ENCODE measurements at places on chromosomes 5 and 9.

DNA sequence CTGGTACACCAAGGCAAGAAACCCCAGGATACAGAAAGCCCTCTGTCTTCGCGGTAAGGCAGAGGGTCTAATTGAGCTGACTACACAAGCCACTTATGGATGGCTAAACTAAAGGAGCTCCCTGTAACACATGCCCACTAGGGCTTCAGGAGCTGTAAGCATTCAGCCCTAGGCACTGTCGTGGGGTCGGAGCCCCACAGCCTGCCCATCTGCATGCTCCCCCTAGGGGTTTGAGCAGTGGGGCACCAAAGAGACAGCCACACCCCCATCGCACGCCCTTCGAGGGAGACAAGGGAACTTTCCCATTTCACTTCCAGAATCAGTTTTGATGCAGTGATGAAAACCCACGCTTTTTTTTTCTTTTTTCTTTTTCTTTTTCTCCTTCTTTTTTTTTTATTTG is 11.0 kb upstream of the MTMR12 start:
- no peak for DNase-seq

DNA sequence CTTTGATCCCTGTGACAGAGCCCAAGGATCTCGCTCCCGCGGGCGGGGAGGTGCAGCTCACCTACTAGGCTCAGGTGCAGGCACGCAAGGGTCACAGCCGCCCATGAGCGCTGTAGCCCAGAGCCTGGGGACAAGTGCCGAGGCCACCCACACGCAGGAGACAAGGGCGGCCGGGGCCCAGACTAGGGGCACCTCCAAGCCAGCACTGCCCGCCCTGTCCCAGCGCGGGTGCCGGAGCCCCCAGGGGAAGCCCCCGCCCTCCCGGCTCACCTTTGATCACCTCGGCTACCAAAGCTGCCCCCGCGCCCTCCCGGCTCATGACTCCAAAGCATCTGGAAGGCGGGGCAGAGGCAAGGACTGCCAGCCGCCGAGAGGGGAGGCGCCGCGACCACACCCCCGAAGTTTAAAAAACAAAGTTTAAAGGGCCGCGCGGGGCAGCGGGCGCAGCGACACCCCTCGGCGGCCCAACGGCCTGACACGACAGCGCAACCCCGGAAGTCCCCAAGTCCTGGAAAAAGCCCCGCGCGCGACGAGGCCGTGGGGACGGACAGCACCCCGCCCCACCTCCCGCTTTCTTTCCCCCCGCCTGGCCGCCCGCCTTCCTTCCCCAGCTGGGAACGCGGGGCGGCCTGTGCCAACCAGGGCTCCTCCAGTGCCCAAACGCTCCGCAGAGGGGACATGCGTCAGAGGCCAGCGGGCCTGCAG is 53.0 kb downstream of the CDC14B start:
- no peak for DNase-seq

DNA sequence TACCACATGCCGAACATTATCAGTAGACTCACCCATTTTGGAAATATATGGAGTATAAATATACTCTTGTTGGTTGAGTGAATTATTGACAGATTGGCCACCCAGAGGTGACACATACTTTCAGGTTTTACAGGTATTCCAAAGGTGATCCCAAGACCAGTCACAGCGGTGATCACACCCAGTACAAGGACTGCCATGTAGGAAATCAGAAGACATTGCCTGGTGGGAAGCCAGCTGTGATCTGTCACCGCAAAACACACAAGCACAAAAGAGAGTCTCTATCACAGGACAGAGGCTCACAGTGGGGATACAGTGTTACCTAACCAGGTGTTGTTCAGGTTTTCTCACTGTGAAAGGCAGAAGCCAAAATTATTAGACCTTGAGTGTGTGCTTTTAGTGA is 15.8 kb downstream of the BTF3 start:
- DNase-seq = no peak

GRCh38 chr9:97510797-97511654 is 9.6 kb downstream of the TMOD1 start:
- DNase-seq = no peak

GRCh38 chr5:135069016-135069770 is 35.2 kb upstream of the PITX1 start:
- no peak for DNase-seq

DNA sequence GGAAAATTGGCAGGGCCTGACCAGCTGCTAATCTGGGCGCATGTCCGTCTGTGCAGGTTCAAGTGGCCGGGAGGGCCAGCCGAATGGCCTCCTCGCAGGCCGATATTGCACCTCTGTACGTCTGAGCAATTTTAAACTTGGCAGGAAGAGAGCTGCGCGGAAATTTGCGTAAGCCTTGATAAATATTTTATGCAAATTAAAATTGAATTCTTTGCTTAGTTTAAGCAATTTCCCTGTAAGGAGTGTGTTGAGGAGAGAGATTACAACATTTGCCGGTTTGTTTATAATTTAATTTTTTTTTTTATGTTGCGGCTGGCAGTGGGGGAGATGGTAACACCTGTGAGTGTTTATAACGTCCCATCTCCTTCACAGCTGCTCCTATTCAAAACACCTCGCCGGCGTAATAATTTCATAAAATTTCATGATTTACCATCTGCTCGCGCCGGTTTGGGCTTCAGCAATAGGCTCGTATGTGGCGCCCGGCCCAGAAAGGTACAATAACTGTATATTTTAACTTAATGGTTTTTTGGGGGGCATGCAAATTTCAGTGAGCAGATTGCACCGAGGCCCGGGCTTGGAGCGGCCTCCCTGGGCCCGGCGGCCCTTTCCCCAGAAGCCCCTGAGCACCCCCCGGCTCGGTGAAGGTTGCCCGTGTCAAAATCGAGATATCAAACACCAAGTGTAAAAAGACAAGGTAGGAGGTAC is 269.4 kb upstream of the MVB12B start:
- DNase-seq = peak; percentile 56

DNA sequence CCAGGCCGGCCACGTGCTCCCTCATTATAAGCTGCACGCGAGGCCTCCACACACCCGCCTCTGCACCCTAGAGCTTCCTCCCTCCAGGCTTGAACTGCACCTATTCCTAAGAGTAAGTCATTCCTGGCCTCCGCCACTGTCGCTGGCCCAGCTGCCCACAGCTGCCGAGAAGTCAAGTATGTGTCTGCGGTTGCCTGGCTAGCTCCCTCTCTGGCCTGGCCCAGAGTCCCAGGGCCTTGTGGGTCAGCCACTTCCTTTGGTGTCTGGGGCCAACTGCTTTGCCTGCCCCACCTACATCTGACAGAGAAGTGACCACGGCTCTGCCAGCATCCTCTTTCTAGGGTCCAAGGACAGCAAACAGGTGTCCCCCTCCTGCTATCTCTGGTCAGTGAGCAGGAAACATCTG is 18.3 kb downstream of the ABO start:
- DNase-seq = no peak

- DNase-seq = no peak
These were observed 8.7 kb downstream of the EBF1 start for GRCh38 chr5:159091065-159091464.

DNA sequence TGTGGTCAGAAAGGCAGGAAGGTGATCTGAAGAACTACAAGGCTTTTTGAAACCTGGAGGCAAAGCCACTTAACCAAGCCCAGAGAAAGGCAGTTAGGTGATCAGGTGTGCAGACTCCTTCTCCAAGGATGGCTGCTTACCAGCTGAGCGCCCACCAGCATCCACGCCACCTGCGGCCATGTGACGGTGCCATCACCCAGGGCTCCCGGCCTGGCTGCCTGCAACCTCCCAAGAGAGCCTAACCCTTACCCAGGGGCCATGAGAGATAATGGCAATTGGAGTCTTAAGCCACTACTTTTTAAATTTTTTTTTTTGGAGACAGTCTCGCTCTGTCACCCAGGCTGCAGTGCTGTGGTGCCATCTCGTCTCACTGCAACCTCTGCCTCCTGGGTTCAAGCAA is 33.1 kb upstream of the PHYKPL start:
- DNase-seq = no peak

- no peak for DNase-seq
These were observed 232.3 kb downstream of the TLR4 start for GRCh38 chr9:117936185-117937130.

DNA sequence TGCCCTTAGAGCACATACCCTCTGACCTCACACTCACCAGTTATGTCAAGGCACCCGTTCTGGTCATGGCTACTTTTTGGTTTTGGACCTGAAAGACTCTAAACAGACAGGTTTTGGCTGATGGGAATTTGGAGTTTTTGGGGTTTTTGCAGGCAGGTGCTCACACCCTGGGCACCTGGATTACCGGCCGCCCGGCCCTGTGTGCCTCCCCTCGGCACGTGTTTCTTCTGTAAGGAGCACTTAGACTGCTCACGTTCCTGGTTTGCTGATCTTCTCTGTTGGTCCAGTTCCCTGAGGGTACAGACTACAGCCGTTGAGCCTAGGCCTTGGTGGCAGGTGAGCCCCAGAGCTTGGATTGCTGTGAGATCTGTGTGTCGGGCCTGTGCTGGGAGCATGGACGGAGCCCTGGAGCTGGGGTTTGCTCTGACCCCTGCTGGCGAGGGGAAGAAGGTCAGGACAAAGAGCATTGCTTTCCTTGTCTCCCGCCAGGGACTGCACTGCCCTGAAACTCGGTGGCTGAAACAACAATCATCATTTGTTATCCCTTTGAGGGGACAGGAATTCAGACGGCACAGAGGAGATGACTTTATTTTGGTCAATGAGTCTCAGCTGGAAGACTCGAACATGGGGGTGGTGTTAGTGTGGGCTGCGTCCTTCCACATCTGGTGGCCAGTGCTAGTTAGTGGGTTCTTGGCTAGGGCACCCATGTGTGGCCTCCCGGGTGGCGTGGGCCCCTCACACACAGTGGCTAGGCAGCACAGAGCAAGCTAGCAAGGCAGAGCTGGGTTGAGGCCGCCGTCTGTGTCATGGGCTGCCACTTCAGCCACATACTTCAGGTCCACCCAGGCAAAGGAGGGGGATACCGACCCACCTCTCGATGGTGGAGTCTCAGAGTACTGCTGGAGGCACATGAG is 76.4 kb downstream of the EHMT1 start:
- DNase-seq = no peak

- no peak for DNase-seq
These were observed 385.0 kb downstream of the EFNA5 start for GRCh38 chr5:107285772-107286171.

DNA sequence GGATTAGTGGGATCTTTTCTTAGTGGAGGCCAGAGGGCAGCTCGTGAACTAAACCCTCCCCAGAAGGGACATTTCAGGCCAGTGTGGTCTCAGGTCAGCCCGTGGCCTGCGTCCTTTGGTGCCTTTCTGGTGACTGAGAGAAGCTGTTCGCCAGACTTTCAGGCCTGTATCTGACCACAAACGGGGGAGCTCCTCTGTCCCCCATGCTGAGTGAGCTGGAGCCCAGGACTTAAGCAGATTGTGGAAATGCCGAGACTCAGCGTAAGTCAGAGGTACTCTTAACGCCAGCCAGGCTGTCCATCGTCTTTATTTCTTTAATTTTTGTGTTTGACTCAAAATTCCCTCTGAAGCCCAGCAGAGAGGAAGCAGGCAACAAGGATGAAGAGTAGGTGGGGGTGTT is 54.8 kb upstream of the NCS1 start:
- DNase-seq = no peak

DNA sequence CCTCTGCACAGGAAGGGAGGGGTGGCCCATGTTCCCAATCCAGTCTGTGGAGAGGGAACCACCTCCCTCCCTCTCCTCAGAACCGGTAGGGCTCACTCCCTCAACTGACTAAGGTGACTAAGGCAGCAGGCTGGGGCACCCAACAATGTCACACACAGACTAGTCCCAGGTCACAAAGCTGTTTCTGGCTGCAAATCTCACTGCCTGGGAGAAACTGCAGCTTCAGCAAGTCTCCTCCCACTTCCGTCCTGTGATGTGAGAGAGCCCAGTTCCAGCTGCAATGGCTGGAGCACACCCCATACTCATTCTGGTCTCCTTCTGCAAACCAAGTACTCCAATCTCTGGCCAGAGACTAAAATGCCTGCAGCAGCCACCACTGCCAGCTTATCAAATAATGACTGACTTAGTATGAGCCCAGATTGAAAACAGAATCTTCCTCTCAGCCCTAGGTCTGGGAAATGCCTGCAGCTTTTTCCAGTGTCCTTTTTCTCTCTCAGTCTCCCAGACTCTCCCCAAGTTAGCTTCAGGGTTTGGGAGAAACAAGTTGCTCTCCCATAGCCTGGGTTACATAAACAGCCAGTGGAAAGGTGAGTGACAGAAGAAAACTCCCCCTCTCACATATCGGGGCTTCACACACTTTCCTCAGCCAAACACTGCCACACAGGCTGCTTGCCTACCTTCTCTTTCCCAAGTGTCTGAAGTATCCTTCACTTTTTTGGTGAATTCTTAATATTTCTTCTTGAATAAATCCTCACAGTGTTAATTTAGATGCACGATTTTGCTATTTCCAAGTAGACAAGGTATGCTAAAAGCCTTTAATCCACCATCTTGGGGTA is 247.4 kb upstream of the RASA1 start:
- DNase-seq = no peak

- DNase-seq = no peak
These were observed 34.4 kb upstream of the PIK3R1 start for GRCh38 chr5:68181039-68181599.

- DNase-seq = peak; percentile 77
These were observed 22.4 kb downstream of the ZDHHC11B start for GRCh38 chr5:761854-762710.

DNA sequence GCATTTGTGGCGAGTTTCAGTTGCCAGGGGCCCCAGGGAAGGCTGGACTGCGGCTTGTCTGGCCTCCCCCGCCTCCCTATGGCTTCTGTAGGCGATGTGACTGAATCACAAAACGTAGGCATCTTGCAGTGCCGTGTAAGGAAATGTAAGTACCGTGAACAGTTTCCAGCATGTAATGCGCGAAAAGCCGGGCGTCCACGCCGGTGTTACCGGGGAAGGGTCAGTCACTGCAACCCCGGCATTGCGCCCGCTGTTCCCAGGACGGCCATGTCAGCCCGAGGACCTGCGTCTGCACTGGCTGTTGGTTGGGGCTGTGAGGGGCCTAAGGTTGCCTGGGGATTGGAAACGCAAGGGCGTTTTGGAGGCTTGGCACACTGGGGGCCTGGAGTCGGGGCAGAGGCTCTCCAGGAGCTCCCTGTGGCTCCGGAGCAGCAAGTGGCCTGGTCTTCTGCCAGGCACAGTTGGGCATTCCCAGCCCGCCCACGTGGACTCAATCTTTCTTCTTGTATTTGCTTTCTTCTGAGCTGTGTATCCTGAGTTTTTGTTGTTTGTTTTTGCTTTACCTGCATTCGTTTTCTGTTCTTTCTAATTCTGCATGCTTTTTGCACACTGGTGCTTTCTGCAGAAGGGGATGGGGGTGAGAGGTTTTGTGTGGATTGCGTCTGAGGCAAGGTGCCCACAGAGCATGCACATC is 36.9 kb upstream of the PLEKHG4B start:
- peak; percentile 46 for DNase-seq

- DNase-seq = peak; percentile 3
These were observed at the start of gene AFAP1L1 for GRCh38 chr5:149271716-149272563. Gene AFAP1L1, plus strand, starts transcription at chr5:149271859. Its CDS starts 110 bp downstream, at chr5:149271969.

DNA sequence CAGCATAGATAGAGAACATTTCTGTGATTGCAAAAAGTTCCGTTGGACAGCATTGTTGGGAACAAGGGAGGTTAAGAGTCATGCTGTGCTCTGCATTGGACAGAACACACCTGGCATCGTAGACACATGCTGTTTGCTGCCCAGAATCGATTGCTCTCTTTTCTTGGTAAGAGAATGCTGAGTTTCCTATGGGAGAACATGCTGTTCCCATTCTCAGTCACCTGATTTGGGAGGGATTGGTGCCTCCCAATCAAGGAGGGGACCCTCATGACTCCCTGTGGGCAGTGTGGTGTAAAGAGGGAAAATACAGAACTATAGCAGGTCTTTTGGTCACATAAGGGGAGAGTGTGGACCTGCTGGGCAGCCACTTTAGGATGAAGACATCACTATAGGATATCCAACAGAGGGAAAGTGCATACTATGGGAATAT is 555.4 kb upstream of the CLINT1 start:
- no peak for DNase-seq
